CD4-positive, alpha-beta memory T cell (primary cell): ENCODE measurements at places on chromosomes 16 and 17. TPM values are rescaled to one million over a fixed set of nuclear protein-coding genes. Genes with fewer than 3 reads are reported as not detected.
A peak's percentile ranks its signal among the peaks of the same experiment; 100 is the strongest.

DNA sequence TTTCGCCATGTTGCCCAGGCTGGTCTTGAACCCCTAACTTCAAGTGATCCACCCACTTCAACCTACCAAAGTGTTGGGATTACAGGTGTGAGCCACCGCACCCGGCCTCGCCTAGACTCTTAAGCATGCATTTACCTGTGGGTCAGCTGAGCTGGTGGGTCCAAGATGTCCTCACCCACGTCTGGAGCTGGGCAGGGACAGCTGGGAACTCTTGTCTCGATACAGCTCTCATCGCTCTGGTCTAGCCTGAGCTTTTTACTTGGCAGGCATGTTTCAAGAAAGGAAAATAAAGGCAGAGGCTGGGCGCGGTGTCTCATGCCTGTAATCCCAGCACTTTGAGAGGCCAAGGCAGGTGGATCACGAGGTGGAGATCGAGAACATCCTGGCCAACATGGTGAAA is 56.9 kb upstream of the PHOSPHO1 start:
- DNase-seq = no peak
- H3K27me3 ChIP-seq = no peaks in the 10 kb centered on the region

GRCh38 chr16:27387724-27388123 is 14.2 kb upstream of the IL21R start:
- no peaks in the 10 kb centered on the region for H3K36me3 ChIP-seq
- no peaks in the 10 kb centered on the region for H3K4me1 ChIP-seq
- DNase-seq = no peak
- no peak overlapping the region for H3K4me3 ChIP-seq

DNA sequence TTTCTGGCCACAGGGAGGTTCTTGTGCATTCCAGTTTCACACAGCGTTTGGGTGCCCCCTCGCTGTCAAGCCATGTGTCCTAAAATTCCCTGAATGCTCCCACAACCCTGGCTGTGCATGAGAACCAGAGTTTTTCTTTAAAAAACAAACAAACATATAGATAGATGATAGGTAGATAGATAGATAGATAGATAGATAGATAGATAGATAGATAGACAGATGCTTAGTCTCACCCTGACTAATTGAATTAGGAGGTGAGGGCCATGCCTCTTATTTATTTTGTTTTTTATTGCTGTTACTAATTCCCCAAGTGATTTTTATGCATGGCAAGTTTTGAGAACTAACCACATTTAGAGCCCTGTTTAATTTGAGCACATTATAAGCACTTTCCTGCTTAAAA is 32.2 kb downstream of the PRSS54 start:
- no peak overlapping the region for H3K4me3 ChIP-seq
- no peaks in the 10 kb centered on the region for H3K4me1 ChIP-seq
- H3K36me3 ChIP-seq = no peaks in the 10 kb centered on the region
- no peak for DNase-seq
- no peaks in the 10 kb centered on the region for H3K27me3 ChIP-seq

CACNA1G gene
- not detected for total RNA-seq

XPO6 gene
- 347 TPM for total RNA-seq

DNA sequence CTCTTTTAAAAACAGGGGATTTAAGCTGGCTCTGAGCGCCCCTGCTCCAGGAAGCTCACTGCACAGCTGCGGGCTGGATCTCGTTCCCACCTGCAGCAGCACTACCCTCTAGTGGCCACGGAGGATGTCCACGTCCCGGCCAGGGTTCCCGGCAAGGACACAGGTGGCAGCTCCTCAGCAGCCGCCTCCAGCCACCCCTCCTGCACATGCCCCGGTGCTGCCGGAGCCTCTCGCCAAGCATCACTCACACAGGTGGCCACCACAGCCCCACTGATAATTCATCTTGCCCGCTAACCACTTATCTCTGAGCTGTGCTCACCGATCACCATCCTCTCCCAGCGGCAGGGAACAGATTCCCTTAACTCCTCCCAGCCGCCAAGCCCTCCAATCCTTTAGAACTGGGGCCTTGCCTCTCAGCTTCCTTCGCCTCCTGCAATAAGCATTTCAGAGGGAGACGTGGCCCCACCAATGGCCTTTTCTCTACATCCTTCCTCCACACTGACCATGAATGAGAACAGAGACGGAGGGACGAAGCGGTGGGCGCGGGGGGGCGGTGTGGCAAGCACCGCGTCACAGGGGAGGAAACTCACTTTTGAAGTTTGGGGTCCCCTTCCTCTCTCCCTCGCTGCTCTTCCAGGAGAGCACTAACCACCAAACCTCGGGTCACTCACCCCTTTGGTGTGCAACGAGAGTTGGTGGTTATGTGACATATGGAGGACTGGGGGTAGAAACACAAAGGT is 222.1 kb downstream of the RBFOX3 start:
- no peaks in the 10 kb centered on the region for H3K27me3 ChIP-seq
- peak; percentile 33 for DNase-seq
- no peaks in the 10 kb centered on the region for H3K36me3 ChIP-seq
- no peaks in the 10 kb centered on the region for H3K4me1 ChIP-seq
- no peak overlapping the region for H3K4me3 ChIP-seq

DNA sequence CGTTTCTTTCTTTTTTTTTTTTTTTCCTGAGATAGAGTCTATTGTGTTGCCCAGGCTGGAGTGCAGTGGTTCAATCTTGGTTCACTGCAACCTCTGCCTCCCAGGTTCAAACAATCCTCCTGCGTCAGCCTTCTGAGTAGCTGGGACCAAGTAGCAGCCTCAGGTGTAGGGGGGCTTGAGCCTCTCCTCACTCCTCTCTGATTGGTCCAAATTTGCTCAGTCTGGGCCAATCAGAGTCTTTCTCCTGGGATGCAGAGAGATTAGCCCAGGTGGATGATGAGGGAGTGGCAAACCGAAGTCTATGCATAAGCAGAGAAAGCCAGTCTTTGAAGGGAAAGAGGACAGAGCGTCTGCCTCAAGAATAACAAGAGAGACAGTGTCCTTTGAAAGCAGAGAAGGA is 99.0 kb downstream of the BMERB1 start:
- no peak overlapping the region for H3K4me3 ChIP-seq
- H3K27ac ChIP-seq = no peak overlapping the region
- no peak for DNase-seq
- no peaks in the 10 kb centered on the region for H3K36me3 ChIP-seq
- H3K27me3 ChIP-seq = no peaks in the 10 kb centered on the region
- H3K4me1 ChIP-seq = no peaks in the 10 kb centered on the region

DNA sequence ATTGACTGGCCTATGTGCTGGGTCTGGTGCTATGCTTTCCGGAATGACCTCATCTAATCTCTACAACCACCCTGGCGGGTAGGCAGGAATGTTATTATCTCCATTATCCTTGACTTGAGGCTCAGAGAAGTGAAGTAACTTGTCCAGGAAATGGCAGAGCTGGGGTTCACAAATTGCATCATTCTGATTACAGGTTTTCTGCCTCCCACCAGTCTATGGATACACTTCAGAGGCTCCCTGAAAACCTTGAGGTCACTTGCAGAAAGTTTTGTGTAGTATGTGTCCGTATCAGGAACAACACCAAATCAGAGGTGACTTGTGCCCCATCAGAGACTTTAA is 19.1 kb downstream of the NOD2 start:
- H3K27ac ChIP-seq = no peak overlapping the region
- no peak for DNase-seq
- no peak overlapping the region for H3K4me3 ChIP-seq
- peaks cover 12% of the 10 kb centered on the region for H3K36me3 ChIP-seq
- H3K27me3 ChIP-seq = no peaks in the 10 kb centered on the region
- peaks cover 26% of the 10 kb centered on the region for H3K4me1 ChIP-seq

DNA sequence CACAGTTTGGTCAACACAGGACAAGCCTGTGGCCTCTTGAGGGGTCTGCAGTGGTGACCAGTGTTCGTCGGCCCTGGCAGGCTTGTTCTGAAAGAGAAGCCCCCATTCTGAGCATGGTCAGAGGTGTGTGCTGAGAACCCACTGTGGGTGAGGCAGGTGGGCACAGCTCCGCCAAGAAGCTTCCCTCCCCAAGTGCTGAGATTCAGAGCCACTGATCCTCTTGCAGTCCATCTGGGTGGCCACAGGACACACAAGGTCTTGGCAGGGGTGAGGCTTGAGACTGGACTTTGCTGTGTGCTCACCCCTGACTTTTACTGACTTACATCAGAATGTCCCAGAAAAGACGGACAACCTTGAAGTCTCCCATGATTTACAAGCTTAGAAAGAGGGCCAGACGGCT is 18.7 kb downstream of the MPRIP start:
- DNase-seq = no peak
- no peak overlapping the region for H3K27ac ChIP-seq
- H3K36me3 ChIP-seq = peaks cover 20% of the 10 kb centered on the region
- H3K27me3 ChIP-seq = no peaks in the 10 kb centered on the region

BCAR1 gene
- total RNA-seq = not detected
